NCI-H2029 treated with DMSO at 0.1 percent for 48 hours (cell line): ENCODE measurements at places on chromosomes 6 and 20.

- DNase-seq: no peak
These were observed 42.4 kb upstream of the EYA4 start for GRCh38 chr6:133198725-133199124.

DNA sequence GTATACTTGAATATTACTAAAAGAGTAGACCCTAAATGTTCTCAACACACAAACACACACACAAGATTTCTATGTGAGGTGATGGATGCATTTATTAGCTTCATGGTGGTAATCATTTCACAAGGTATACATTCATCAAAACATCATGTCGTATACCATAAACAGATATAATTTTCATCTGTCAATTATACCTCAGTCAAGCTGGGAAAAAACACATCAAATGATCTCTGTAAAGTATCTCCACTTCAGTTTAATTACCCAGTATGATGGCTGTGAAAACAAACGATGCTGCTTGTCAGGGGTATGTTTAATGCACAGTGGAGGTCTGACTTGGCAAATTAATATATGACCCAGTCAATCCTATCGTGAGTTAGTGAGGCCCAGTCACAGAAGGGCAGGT, 157.2 kb downstream of the MTFR2 start:
- no peak for DNase-seq

- no peak for DNase-seq
These were observed 91.8 kb downstream of the CAP2 start for GRCh38 chr6:17485181-17485580.

- DNase-seq: no peak
These were observed 134.2 kb downstream of the MEI4 start for GRCh38 chr6:77786935-77787629.

- peak; percentile 8 for DNase-seq
These were observed 16.4 kb upstream of the CFAP206 start for GRCh38 chr6:87391334-87391733.

- DNase-seq: no peak
These were observed 8.7 kb upstream of the GMEB2 start for GRCh38 chr20:63635431-63636141.
